ENCODE measurements at places on chromosomes 12 and 14. TPM values are rescaled to one million over a fixed set of nuclear protein-coding genes. Genes with fewer than 3 reads are reported as not detected.

SERPINA12 gene
- polyA plus RNA-seq: 0.44 TPM

JAG2 gene
- polyA plus RNA-seq: 7.3 TPM

RTL1 gene
- polyA plus RNA-seq: 0.06 TPM

C12orf54 gene
- 0.49 TPM for polyA plus RNA-seq

GALNT9 gene
- 8.3 TPM for polyA plus RNA-seq

FAM90A1 gene
- polyA plus RNA-seq: 1.1 TPM

RERGL gene
- 10.7 TPM for polyA plus RNA-seq

All from right renal pelvis (tissue), 4 donors.